ENCODE measurements at places on chromosomes 1 and 21.

GRCh38 chr21:32135401-32136363, 143.2 kb downstream of the MIS18A start:
- no peak overlapping the region for H3K27ac ChIP-seq
- no peaks in the 10 kb centered on the region for H3K36me3 ChIP-seq
- DNase-seq, result no peak
- H3K4me3 ChIP-seq, result no peak overlapping the region
- H3K27me3 ChIP-seq, result peaks cover 75% of the 10 kb centered on the region

GRCh38 chr21:34698270-34699015, 29.6 kb downstream of the CLIC6 start:
- no peak overlapping the region for H3K4me3 ChIP-seq
- H3K27me3 ChIP-seq, result peaks cover 26% of the 10 kb centered on the region
- peaks cover 2% of the 10 kb centered on the region for H3K36me3 ChIP-seq
- H3K4me1 ChIP-seq, result peaks cover 4% of the 10 kb centered on the region

DNA sequence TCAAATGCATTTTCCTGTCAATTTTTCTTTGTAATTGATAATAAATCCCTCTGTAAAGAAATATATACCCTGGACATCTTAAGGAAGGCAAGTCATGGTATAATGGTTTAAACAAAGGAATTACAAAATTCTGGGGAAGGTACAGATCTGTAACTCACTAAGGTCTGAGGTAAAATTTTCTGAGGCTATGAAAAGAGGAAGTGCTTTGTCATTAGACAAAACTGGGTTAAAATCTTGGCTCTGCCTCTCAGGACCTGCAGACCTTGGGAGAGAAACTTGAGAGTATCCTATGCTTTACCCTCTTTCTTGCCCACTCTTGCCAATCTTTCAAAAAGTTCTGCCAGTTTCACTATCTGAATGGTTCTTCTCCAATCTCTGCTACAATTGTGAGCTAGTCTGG, 26.8 kb upstream of the BEND5 start:
- H3K27me3 ChIP-seq, result peaks cover 36% of the 10 kb centered on the region
- no peak for DNase-seq
- no peak overlapping the region for H3K27ac ChIP-seq
- no peaks in the 10 kb centered on the region for H3K4me1 ChIP-seq
- no peak overlapping the region for H3K4me3 ChIP-seq

DNA sequence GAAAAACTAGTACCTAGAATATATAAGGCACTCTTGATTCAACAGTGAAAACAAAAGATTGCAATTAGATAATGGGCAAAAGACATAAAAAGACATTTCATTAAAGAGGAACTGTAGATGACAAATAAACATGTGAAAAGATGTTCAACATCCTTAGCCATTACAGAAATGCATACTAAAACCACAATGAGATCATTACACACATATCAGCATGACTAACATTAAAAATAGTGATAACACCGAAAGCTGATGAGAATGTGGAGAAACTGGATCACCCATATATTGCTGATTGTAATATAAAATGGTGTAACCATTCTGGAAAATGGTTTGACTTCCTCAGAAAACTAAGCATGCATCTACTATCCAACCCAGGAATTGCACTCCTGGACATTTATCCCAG, 340.3 kb downstream of the SEC16B start:
- DNase-seq, result no peak
- no peaks in the 10 kb centered on the region for H3K27me3 ChIP-seq
- H3K4me3 ChIP-seq, result no peak overlapping the region
- H3K27ac ChIP-seq, result no peak overlapping the region
- H3K4me1 ChIP-seq, result no peaks in the 10 kb centered on the region
- no peaks in the 10 kb centered on the region for H3K36me3 ChIP-seq
